ENCODE measurements at places on chromosomes 12 and 14. TPM values are rescaled to one million over a fixed set of nuclear protein-coding genes. Genes with fewer than 3 reads are reported as not detected.

KRT71 gene
- total RNA-seq = not detected

PTPRR gene
- 0.23 TPM for total RNA-seq

SYNDIG1L gene
- not detected for total RNA-seq

PAX9 gene
- total RNA-seq = 0.28 TPM

NRL gene
- 3.0 TPM for total RNA-seq

TPH2 gene
- not detected for total RNA-seq

GYS2 gene
- not detected for total RNA-seq

CABP1 gene
- total RNA-seq = 1.6 TPM

B4GALNT1 gene
- total RNA-seq = 14.1 TPM

LTBP2 gene
- total RNA-seq = 51.4 TPM

OASL gene
- total RNA-seq = 0.15 TPM

OTUB2 gene
- total RNA-seq = 0.15 TPM

RDH12 gene
- total RNA-seq = not detected
